ENCODE measurements at places on chromosomes 5 and 9. TPM values are rescaled to one million over a fixed set of nuclear protein-coding genes. Genes with fewer than 3 reads are reported as not detected.

- DNase-seq, result peak; percentile 100
These were observed at the start of the genes ABHD17B and C9orf85 for GRCh38 chr9:71911061-71911907. TSS of gene ABHD17B (minus strand) at chr9:71911193. CDS start at chr9:71875080, 36,113 bp downstream. TSS of gene C9orf85 (plus strand) at chr9:71911639. CDS start at chr9:71911735, 96 bp downstream.

DNA sequence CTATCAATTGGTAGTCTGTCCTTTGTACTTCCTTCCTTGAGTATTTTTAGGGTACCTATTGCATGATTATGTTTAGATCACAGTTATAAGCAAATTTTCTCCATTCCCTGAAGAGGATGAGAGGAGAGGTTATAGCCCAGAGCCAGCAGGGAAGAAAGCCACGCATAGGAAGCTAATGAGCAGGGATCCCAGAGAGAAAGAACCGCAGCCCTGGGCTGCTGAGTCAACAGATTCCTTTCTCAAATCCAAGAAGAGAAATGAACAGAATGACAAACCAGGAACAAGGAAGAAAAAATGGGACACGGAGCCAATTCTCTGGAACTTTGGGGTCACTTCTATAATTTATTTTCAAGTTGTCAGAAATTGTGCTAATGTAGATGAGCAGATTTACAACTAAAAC is 284.5 kb downstream of the RFX3 start:
- peak; percentile 2 for DNase-seq

- peak; percentile 43 for DNase-seq
These were observed 1.0 kb downstream of the TRPC7 start for GRCh38 chr5:136364307-136364706.

Gene PLAC8L1
- total RNA-seq, result not detected

Measured in SK-MEL-5 (cell line).